SHP77 treated with DMSO at 0.1 percent for 48 hours (cell line): ENCODE measurements at places on chromosomes 3 and 15.

DNA sequence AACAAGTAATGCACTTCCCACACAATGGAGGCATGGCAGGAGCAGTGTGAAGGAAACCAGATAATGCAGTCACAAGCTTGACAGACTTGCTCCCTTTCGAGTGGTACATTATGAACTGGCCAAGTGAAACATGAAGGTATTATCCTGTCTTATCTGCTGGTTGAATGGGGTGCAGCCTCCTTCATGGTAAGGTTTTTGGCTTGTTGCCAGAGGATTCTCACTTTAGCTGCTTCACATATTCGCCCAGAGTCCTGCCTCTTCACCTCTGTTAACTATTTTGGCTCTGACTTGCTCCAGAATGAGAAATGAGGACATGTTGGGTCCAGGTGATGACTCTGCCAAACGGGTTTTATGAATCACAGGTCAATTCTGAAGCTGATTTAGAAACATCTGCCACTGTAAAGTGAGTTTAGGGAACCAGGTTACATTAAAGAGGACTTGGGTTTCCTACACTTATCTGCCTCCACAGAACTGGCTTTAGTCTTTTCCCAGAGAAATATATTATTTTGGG is 19.5 kb upstream of the CCDC39 start:
- DNase-seq = no peak

GRCh38 chr3:10928407-10928960 is 64.1 kb upstream of the SLC6A1 start:
- DNase-seq = no peak

DNA sequence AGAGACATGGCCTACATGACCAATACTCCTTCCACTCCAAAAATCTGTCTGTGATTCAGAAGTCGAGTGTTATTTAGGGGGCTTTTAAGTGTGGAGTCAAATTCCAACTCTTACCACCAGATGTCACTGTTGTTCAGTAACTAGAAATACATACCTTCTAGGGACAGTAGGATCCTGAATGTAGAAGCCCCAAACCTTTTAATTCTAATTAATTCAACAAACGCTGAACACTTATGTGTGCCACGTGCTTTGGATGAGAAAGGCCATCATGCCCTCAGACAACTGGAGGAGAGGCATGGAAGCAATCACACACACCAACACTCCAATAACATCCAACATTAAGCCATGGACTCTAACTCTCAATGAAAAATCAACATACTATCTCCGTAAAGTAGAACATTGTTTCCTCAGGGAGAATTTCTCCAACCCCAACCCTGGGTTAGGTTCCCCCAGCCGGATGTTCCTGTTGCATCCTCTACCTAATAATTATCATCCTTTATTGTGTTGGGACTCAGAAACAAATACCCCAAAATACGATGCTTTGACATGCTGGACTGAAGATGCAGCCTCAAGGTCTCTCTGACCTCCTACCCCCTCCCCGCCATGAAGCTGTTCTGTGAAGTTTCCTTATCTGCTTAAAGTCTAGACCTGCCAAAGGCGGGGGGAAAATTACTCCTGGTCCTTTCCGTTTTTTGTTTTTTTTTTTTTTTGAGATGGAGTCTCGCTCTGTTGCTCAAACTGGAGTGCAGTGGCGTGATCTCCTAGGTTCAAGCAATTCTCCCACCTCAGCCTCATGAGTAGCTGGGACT is 8.0 kb upstream of the CCDC13 start:
- peak; percentile 74 for DNase-seq

- DNase-seq = peak; percentile 65
Measured at GRCh38 chr3:156151824-156152428, 31.5 kb downstream of the KCNAB1 start.

- DNase-seq = no peak
Measured at GRCh38 chr15:67080900-67081431, 15.6 kb downstream of the SMAD3 start.

- DNase-seq = no peak
Measured at GRCh38 chr3:27279123-27279522, 90.1 kb downstream of the NEK10 start.

DNA sequence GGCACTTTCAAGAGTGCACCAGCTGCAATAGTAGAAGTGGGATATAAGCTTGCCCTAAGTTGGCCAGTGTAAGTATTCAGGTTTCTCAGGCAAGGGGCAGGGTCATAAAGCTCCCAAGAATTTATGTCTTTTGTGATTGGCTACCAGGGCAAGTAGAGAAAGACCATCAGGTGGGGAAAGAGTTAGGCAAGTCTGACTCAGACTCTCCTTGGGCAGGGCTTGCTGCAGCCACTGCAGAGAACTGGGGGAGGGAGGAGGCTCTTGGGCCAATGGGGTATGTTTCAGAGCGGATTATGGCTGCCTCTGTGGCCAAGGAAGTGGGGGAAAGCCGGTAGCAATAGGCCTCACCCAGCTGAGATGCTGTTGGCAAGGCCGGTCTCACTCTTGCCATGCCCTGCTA is 44.6 kb upstream of the SLC25A36 start:
- DNase-seq = no peak

GRCh38 chr3:183281126-183281797 is 28.2 kb downstream of the B3GNT5 start:
- DNase-seq = no peak

GRCh38 chr15:81334768-81335435 is 11.0 kb upstream of the STARD5 start:
- no peak for DNase-seq

GRCh38 chr3:102156426-102156825 is 278.4 kb upstream of the ZPLD1 start:
- DNase-seq = no peak

DNA sequence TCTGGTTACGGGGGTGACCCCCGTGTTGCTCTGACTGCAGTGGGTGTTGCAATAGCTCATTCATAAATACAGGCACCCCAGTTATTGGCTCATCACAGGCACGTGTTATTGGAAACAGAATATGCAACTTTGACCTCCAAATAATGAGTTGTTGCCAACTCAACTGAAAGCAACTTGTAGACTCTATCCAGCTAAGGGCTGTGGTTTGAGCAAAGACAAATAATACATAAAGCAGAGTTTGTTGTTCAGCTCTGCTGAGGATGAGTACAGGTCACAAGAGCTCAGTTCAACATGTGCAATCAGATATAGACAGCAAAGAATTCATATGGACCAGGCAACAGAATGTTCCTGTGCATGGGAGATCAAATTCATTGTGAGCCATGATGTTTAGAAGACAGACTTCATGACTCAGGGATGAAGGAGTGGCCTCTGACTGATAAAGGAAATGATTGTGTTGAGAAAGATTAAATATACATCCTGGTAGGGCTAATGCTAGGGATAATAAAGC is 87.6 kb upstream of the LRIG1 start:
- DNase-seq = no peak

DNA sequence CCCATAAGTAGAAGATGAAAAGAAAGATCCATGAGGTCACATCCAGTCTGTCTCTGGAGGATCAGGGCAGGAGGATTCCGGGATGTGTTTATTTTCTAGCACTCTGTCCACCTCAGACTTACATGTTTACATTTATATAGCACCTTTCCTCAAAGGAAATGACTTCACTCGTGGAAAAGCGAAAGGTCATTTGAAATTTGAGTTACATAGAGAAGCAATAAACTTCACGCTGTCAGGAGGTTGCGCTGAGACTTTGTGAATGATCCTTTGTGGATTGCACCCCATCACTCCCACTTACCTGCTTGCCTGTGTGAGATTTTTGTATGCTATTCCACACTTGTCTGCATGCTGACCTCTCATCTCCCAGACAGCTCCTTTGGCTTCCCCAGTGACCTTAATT is 540.5 kb downstream of the AGBL1 start:
- DNase-seq = no peak

DNA sequence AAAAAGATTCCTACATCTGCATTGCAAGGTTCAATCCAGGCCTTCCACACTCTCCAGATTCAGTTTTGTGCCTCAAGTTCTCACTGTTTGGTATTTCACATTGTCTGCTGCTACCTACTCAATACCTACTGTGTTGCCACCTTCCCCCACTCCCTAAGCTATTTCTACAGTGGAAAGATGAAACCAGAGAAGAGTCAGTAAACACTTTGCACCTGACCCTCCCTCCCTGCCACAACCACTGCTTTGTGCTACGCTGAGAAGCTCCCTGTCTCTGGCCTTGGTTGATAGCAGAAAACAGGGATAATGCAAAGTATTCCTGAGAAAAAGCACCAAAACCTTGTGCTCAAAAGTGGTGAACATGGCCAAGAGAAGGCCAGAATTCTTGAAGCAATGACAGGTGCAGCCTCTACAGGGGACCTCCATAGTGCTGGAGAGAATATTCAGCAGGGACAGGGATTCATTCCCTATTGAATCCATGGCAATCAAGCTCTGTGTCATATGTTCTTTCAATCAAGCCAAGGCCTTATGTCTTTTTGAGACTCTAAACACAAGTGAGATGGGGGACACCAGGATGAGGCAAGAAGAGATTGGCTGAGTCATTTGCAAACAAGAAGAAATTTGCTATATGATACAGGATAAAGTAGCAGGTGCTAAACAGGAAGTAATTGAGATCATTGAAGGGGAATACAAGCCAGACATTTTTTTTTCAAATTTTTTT is 83.5 kb upstream of the LIPC start:
- peak; percentile 31 for DNase-seq

GRCh38 chr15:69666921-69667811 is 214.5 kb downstream of the RPLP1 start:
- no peak for DNase-seq

GRCh38 chr3:152497457-152497856 is 228.7 kb downstream of the MBNL1 start:
- DNase-seq = no peak

DNA sequence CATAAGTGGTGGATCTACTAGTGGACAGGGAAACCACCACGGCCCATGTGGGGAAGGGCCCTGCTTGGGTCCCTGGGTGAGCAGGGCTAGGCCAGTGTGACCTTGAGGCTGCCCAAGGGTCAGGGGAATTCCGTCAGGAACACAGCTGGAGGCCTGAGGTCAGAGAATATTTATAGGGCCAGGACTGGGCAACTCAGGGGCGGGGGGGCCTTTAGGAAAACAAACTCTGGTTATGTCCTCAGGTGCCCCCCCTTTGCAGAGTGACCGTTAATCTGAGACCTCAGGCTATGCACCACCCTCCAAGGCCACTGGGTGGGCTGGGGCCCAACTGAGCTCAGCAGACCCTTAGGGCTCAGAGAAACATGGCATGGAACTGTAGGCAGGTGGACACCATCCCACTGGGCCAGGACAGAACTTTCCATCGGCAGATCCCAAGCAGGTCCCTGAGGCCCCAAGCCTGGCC is 2.5 kb downstream of the TWF2 start:
- no peak for DNase-seq
